Chondrocyte (in vitro differentiated cells): ENCODE measurements at places on chromosomes 16 and 17.
A peak's percentile ranks its signal among the peaks of the same experiment; 100 is the strongest.

GRCh38 chr16:83980794-83981193 lies 12.8 kb downstream of the NECAB2 start:
- DNase-seq = no peak

DNA sequence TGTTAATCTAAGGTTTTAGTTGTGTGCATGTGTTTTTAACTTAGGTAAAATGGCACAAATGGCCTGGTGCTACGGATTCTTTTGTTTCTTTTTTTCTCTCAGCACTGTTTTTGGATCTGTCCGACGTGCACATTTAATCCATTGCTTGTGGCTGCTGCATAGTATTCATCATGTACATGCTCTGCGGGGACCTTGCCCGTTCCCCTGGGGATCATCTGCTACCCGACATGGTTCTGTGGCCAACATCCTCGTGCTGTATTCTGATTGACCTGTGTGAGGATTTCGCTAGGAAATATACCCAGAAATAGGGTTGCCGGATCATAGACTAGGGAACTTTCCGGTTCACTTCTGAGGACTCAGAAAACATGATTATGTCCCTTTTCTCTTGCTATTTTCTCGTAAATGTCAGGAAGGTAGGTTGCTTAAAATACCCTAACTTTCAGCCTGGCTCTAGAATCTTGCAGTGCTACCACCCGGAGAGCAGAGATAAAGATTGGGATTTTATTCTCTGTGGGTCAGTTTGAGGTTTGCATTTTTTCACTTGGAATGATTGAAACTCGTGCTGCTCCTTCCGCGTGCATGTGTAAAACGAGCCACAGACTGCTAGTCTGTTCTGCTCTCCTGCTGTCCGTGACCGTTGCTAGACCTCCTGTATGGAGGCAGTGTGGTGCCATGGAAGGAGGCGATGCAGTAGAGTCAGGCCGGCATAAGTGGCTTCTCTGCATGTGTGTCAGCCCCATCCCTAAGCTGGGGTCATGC lies 42.9 kb downstream of the LDHD start:
- DNase-seq = no peak

- DNase-seq = no peak
Observed at GRCh38 chr17:82153745-82154375, 55.8 kb upstream of the FASN start.

DNA sequence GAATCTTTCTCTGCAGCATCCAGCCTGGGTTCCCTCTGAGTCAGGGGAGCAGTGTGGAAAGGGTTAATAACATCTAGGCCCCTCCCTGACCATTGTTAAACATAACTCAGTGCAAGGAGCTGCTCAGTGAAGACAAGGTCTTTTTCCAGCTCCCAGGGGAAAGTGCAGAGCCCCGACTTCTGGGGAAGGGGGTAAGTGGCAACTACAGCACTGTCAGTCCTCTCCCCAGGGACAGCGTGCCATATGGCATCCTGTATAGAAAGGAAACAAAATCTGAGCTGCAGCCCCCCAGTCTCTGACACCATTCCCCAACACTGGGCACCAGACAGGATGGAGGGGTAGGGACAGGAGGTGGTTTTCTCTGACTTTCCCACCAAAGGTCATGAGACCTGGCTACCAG lies 7.8 kb downstream of the MRPL27 start:
- DNase-seq = peak; percentile 20

GRCh38 chr17:20095336-20096080 lies 86.3 kb downstream of the SPECC1 start:
- no peak for DNase-seq

DNA sequence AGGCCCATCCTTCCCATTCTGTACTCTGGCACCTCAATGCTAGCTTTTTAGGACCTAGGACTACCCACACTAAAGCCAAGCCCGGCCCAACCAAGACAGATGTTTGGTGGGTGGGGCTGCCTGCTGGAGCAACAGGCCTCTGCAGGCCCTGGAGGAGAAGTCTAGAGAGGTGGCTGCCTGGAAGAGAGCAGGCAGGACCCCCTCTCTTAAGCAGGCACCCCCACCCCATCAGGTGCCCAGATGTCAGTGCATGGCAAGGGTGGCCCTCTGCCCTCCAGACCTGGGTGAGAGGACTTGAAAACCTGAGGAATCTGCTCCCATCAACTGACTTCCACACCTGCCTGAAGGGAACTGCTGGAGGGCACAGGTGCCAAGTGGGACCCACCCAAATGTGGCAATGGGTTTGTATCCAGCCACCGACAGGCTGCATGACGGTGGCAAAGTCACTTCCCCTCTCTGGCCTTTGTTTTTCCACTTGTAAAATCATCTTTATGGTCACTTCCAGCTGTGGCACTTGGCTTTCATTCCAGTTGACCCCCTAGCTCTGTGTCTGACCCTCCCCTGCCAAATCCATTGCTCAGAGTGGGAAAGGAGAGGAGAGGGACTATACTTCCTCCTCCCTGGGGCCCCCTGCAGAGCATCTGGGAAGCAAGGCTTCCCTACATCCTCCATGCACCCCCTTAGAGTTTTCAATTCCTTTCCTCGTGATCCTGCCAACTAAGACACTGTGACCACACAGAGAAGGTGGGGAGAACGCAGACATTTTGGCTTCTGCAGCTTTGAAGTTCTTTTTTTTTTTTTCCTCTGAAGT lies 1.7 kb upstream of the STAT5A start:
- peak; percentile 42 for DNase-seq

- peak; percentile 85 for DNase-seq
Observed at GRCh38 chr16:8894736-8895334, 12.7 kb downstream of the LITAFD start.

GRCh38 chr16:58384437-58385055 lies 7.7 kb upstream of the GINS3 start:
- no peak for DNase-seq

DNA sequence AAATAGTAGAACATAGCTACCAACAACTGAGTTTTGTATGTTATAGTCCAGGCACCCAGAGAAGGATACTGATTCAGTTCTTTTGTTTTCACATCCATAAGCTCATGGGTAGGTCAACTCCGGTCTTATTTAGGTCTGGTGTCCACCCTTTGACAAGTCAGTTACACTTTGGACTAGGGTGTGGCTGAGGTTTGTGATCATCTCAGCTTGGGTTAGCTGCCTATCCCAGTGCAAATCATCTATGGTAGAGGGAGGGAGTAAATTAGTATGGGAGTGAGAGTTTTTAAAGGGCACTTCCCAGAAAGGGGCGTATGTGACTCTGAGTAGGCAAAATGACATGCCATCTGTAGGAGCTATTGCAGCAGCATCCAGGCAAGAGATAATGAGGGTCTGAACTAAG lies 66.1 kb downstream of the TANC2 start:
- DNase-seq = no peak

DNA sequence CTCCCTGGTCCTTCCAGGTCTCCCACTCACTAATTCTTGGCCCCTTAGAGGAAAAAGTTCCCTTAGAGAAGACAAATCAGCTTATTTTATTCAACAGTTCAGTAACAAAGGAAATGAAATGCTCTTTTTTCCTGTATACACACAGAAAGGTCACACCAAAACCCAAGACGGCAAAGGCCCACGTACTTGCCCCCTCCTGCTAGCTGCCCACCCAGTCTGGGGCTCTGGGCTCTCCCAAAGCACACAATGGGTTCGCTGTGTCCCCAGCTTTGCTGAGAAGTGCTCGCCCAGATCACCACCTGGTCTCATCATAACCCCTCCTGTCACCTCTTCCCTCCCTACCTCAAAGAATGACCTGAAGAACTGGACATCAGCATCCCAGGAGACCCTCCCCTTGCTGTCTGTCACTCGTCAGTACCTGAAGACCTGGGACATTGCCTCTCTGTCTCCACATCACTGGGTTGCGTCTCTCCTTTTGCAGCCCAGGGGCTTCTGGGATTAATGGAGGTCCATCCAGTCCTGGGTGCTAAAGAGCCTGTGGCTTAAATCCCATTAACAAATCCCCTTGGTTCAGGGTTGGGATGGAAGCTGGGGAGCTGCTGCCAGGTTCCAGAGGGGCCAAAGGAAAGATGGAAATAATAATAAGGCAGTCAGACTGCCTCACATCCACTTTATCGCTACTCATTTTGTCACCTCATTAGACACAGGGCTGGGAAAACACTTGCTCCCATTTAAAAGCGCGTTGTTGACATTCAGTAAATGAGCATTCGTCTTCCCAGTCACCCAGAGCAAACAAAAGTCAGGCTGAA lies 3.3 kb downstream of the SLC6A4 start:
- DNase-seq = no peak

DNA sequence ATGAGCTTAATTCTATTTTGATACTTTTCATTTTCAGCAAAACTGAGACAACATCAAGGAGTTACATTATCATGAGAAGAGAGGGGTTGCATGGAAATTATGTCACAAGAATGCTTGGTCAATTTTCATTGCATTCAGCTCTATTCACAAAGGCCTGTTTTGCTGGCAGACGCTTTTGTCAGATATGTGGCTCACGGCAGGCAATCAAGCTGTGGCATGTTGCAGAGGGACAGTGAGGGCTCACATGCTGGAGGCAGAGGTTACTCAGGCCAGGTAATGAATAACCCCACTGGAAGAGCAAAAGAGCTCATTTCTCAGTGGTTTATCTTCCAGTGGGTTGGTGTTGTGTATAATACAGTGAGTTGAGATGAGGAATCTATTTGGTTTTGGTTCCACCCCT lies 98.7 kb upstream of the RBFOX1 start:
- no peak for DNase-seq

DNA sequence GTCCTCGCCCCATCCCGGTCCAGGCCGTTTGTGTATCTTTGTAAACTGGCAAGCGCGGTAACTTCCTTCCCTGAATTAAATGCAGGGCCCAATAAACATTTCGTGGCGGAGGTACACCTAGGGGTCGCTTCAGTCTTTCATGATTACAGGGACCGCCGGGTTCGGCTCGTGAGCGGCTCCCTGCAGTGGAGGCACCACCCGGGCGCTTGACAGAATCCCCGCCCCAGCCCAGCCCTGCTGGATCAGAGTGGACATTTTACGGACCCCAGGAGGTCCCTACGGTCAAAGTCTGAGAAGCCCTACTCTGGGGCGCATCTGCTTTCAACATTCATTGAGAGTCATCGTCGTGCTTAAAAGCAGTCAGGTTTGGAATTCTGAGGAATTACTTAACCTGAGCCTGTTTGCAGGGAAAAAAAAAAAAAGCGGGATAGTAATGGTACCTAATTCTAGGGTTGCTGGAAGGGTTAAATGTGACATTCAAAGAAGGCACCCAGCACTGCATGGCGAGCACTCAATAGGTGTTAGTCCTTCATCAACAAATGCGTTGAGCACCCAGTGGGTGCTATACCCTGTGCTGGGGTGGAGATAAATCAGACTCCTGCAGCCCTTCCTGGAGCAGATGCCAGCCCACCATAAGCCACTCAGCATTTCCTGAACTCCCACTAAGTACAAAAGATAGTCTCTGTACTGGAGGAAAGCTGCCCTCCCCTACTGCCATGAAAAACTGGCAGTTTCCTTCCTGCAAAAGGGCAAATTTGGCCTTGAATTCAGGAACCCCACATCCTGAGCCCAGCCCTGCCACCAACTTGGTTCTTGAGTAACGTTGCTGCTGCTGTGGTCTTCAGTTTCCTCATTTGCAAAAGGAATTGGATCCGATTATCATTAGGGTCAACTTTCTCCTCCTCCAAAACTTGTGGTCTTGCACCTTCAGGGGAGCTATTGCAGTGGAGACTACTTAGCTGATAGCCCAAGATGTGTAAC lies 658 bp upstream of the DUSP3 start:
- no peak for DNase-seq

- DNase-seq = no peak
Observed at GRCh38 chr16:50702725-50703124, 9.3 kb downstream of the NOD2 start.

- DNase-seq = no peak
Observed at GRCh38 chr17:31486351-31487062, 95.0 kb downstream of the RAB11FIP4 start.

DNA sequence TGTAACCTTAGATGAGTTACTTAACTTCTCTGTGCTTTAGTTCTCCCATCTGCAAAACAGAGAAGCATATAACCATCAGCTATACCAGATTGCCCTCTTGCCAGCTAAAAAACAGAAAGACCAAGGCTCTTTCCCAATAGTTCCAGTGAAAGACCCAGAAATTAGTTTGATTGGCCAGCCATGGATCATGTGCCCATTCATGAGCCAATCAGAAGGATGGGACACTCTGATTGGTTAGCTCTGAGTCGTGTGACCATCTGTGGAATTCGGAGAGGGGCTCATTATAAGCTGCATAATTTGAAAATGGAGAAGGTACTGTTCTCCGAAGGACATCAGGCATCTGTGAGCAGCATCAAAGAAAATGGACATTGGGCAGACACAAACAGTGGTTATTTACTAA lies 155.2 kb downstream of the ABCC12 start:
- DNase-seq = no peak

GRCh38 chr17:5220074-5220473 lies 14.6 kb downstream of the SCIMP start:
- no peak for DNase-seq

- DNase-seq = no peak
Observed at GRCh38 chr17:6811510-6811909, 20.0 kb downstream of the TEKT1 start.

GRCh38 chr16:4261557-4262172 lies 11.2 kb downstream of the TFAP4 start:
- no peak for DNase-seq

- peak; percentile 95 for DNase-seq
Observed at GRCh38 chr16:4309833-4310266, 6.0 kb upstream of the GLIS2 start.

GRCh38 chr17:79729761-79730160 lies 982 bp upstream of the ENPP7 start:
- DNase-seq = no peak

- DNase-seq = no peak
Observed at GRCh38 chr17:81570964-81571363, 18.8 kb upstream of the FAAP100 start.

DNA sequence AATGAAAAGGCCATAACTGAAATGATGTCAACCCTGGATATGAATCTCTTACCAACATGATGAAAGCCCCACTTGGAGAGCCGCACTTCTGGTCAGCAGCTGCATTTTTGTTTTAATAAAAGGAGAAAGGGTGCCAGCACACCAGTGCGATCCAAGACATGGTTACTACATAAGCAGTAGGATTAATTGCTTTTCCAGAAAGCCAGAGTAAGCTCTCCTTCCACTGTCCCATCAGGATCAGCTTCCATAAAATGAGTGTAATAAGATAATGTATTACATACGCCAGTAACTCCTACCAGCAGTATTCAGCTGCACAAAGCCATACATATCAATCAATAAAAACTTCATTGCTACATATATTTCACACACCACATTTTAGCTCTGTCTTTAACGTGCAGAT lies 26.3 kb upstream of the NACA2 start:
- DNase-seq = no peak

GRCh38 chr17:15886804-15887203 lies 58.1 kb upstream of the ADORA2B start:
- no peak for DNase-seq
